ENCODE measurements at places on chromosomes 5 and 9. TPM values are rescaled to one million over a fixed set of nuclear protein-coding genes. Genes with fewer than 3 reads are reported as not detected.

- H3K4me3 ChIP-seq, result no peak overlapping the region
- H3K27me3 ChIP-seq, result no peaks in the 10 kb centered on the region
- H3K27ac ChIP-seq, result no peak overlapping the region
- H3K4me1 ChIP-seq, result no peaks in the 10 kb centered on the region
- no peak for DNase-seq
- no peaks in the 10 kb centered on the region for H3K36me3 ChIP-seq
Observed at GRCh38 chr5:76742583-76742982, 26.7 kb downstream of the F2R start.

DNA sequence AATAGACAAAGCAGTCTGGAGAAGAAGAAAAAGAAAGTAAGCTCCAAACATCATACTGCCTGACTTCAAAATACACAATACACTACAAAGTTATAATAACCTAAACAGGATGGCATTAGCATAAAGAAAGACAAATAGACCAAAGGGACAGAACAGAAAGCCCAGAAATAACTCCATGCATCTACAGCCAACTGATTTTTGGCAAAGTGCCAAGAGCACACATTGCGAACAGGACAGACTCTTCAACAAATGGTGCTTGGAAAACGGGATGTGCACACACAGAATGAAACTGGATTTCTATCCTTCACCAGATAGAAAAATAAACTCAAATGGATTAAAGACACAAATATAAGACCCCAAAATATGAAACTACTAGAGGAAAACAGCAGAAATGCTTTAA, 66.6 kb upstream of the SPATA31E1 start:
- H3K27me3 ChIP-seq, result no peaks in the 10 kb centered on the region
- no peaks in the 10 kb centered on the region for H3K36me3 ChIP-seq
- H3K27ac ChIP-seq, result no peak overlapping the region
- no peaks in the 10 kb centered on the region for H3K4me1 ChIP-seq
- H3K4me3 ChIP-seq, result no peak overlapping the region

- H3K36me3 ChIP-seq, result no peaks in the 10 kb centered on the region
- no peaks in the 10 kb centered on the region for H3K27me3 ChIP-seq
- H3K4me1 ChIP-seq, result peaks cover 11% of the 10 kb centered on the region
- DNase-seq, result peak; percentile 59
- H3K4me3 ChIP-seq, result peak overlapping the region; percentile 7
- H3K27ac ChIP-seq, result peak overlapping the region; percentile 67
Observed at GRCh38 chr9:72315089-72315509, 49.9 kb downstream of the ZFAND5 start.

- H3K4me3 ChIP-seq, result no peak overlapping the region
- H3K27me3 ChIP-seq, result no peaks in the 10 kb centered on the region
- no peaks in the 10 kb centered on the region for H3K36me3 ChIP-seq
- no peak overlapping the region for H3K27ac ChIP-seq
- H3K4me1 ChIP-seq, result peaks cover 29% of the 10 kb centered on the region
Observed at GRCh38 chr5:150350524-150351344, 6.8 kb upstream of the TCOF1 start.

DNA sequence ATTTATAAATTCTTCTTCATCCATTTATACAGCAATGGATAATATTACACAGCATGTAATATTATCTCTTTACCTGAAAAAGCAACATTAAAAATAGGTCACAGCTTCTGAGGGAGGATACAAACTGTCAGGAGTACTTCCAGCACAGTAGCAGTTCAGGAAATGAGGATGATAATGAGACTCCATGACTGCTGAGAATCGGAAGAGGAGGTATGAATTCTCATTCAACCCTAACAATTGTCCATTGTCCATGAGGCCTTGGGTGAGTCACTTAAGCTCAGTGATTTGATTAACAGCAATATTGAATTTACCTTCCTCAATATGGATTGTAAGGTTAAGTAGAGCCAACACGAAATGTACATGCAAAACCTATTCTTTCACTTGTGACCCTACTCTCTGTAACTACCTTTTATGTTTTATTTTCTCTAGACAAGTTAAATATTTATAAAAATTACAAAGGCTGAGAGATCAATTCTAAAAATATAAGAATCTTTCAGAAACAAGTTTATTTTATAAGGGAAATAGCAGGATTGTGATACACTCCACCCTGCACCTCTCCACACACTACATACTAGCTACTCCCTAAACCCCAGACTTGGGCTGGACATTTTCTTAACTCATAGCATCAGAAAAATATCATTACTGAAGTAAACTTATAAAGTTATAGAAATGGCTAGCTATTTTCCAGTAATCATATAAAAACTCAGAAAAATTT, 159.1 kb upstream of the ACOT12 start:
- DNase-seq, result no peak
- no peaks in the 10 kb centered on the region for H3K27me3 ChIP-seq
- H3K4me3 ChIP-seq, result no peak overlapping the region
- H3K36me3 ChIP-seq, result no peaks in the 10 kb centered on the region
- no peak overlapping the region for H3K27ac ChIP-seq

GRCh38 chr5:130923543-130924124, 241.4 kb downstream of the HINT1 start:
- no peak for DNase-seq
- no peak overlapping the region for H3K27ac ChIP-seq
- no peaks in the 10 kb centered on the region for H3K27me3 ChIP-seq
- H3K4me3 ChIP-seq, result no peak overlapping the region

DNA sequence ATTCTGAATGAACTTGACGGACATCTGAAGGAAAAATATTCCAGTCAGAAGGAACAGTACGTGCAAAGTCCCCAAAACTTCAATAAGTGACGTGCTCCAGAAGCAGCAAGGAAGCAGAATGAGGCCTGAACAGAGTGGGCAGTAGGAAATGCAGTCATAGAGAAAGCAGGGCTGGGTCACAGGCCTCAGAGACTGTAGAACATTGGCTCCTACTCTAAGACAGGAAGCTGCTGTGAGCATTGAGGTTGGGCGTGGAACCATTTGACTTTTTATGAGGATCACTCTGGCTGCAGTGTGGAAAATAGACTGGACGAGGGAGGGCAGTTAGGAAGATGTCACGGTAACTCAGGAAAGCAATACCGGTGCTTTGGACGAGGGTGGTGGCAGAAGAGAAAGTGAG, 64.0 kb downstream of the DOCK8 start:
- no peaks in the 10 kb centered on the region for H3K27me3 ChIP-seq
- H3K4me3 ChIP-seq, result no peak overlapping the region
- H3K36me3 ChIP-seq, result no peaks in the 10 kb centered on the region
- no peak for DNase-seq

- H3K27ac ChIP-seq, result no peak overlapping the region
- no peaks in the 10 kb centered on the region for H3K4me1 ChIP-seq
- no peaks in the 10 kb centered on the region for H3K36me3 ChIP-seq
- no peak overlapping the region for H3K4me3 ChIP-seq
- no peaks in the 10 kb centered on the region for H3K27me3 ChIP-seq
- no peak for DNase-seq
Observed at GRCh38 chr9:77271023-77271690, 93.8 kb downstream of the VPS13A start.

DNA sequence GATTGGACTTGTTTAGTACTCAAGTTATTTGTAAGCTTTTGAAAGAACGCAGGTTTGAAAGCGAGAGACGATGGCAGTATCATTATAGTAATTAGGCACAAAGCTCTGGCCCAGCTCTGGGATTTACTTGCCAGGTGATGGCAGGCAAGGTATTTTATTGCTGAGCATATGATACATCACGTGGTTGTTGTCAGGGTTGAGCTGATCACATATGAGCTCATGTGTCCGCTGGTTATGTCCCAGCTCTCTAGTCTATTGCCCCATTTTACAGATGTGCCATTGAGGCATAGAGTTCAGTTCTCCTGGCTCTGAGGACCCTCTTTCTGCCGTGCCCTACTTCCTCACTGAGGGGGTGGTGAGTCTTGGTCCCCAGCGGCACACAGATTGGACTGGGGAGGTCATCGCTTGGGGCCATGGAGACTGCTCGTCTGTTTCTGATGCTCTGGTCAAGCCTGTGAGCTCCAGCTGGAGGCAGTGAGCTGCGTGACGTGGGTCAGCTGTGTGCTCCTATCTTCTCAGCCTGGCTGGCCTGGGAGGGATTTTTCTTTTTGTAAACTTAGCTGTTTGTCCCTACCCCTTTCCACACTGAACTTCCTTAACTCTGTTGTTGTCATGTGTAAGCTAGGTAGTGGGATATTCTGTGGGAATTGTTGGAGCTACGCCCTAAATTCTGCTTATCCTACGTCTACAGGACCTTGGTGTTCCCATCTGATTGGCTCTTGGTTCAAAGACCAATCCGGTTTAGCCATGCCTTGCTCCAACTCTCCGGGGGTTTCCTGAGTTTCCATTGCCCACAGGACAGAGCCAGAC, 2.2 kb downstream of the NXNL2 start:
- peaks cover 33% of the 10 kb centered on the region for H3K27me3 ChIP-seq
- H3K4me3 ChIP-seq, result no peak overlapping the region
- H3K4me1 ChIP-seq, result peaks cover 48% of the 10 kb centered on the region
- no peak for DNase-seq

DNA sequence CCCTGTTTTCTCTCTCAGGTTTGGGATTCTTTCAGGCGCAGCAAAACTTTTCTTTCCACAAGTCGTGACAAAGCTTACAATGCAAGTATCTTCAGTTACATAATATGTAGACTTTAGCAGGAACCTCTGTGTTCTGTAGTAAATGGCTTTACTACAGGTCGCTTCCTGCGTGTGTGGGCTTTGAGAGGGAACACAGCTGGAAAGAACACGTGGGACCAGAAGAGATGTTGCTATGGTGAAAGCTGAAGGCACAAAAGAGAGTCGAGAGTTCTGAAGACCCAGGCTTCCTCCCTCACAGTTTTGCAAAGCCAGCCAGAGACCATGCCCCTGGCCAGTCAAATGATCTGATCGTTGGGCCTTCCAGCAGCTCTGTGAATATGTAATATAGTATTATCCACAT, 4.0 kb downstream of the ANKRD55 start:
- H3K27ac ChIP-seq, result no peak overlapping the region
- no peak overlapping the region for H3K4me3 ChIP-seq
- no peak for DNase-seq
- H3K4me1 ChIP-seq, result no peaks in the 10 kb centered on the region
- no peaks in the 10 kb centered on the region for H3K36me3 ChIP-seq
- no peaks in the 10 kb centered on the region for H3K27me3 ChIP-seq

- peak overlapping the region; percentile 52 for H3K27ac ChIP-seq
- H3K27me3 ChIP-seq, result no peaks in the 10 kb centered on the region
- no peak overlapping the region for H3K4me3 ChIP-seq
- no peaks in the 10 kb centered on the region for H3K36me3 ChIP-seq
- DNase-seq, result peak; percentile 43
Observed at GRCh38 chr9:91992461-91993041, 42.5 kb upstream of the ROR2 start.

GRCh38 chr5:1553539-1554409, 30.0 kb upstream of the LPCAT1 start:
- peaks cover 66% of the 10 kb centered on the region for H3K4me1 ChIP-seq
- peaks cover 12% of the 10 kb centered on the region for H3K36me3 ChIP-seq
- peaks cover 2% of the 10 kb centered on the region for H3K27me3 ChIP-seq
- no peak overlapping the region for H3K4me3 ChIP-seq
- H3K27ac ChIP-seq, result peak overlapping the region; percentile 62
- DNase-seq, result no peak

- H3K27ac ChIP-seq, result no peak overlapping the region
- H3K4me1 ChIP-seq, result no peaks in the 10 kb centered on the region
- H3K4me3 ChIP-seq, result no peak overlapping the region
- no peaks in the 10 kb centered on the region for H3K27me3 ChIP-seq
- DNase-seq, result no peak
Observed at GRCh38 chr5:172525996-172526360, 71.7 kb upstream of the SH3PXD2B start.

GRCh38 chr5:93221-93980, 1.4 kb downstream of the PLEKHG4B start:
- no peak for DNase-seq
- no peak overlapping the region for H3K27ac ChIP-seq
- H3K27me3 ChIP-seq, result peaks cover 4% of the 10 kb centered on the region
- peaks cover 7% of the 10 kb centered on the region for H3K36me3 ChIP-seq
- H3K4me3 ChIP-seq, result no peak overlapping the region

DNA sequence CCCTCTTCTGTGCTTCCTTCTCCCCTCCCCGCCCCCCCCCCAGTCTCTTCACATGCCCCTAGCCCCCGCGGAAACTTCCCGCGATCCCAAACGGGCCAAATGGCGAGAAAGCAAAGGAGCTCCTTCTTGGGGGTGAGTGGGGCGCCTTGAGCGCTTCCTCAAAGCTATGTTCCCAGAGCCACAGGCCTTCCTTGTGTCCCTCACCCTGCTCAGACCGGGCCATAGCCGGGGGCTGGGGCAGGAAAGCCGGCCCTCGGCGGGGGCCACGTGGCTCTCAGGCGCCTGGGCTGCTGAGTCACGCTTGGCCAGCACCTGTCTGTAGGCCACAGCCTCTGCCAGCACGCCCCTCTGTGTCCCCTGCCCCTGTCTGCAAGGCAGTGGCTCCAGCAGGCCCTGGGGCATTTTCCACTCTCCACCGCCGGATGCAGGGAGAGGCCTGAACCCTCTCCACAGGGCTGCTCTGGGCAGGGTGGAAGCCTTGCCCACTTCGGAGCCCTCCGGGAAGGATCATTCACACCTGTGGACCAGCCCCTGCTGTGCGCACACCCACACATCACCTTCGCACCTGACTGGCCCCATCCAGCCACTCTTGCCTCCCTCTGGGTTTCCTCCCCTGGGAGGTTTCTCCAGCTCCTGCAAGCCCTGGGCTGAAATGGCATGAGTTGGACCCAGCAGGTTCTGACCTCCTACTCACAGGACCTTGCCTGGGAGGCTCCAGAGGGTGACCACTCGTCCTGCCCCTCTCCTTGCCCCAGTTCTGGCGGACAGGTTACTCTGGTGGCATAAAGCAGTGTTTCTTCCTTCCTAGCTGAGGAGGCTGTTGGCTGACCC, 1.2 kb upstream of the SQSTM1 start:
- H3K4me1 ChIP-seq, result peaks cover 59% of the 10 kb centered on the region
- peaks cover 32% of the 10 kb centered on the region for H3K36me3 ChIP-seq
- peak overlapping the region; percentile 59 for H3K4me3 ChIP-seq
- H3K27ac ChIP-seq, result peak overlapping the region; percentile 85
- H3K27me3 ChIP-seq, result peaks cover 7% of the 10 kb centered on the region
- no peak for DNase-seq

- no peaks in the 10 kb centered on the region for H3K36me3 ChIP-seq
- peaks cover 58% of the 10 kb centered on the region for H3K4me1 ChIP-seq
Observed at GRCh38 chr9:124011460-124012301, at the start of gene LHX2. LHX2 (plus strand) TSS chr9:124011768; CDS start chr9:124012349, 581 bp downstream.

The AIF1L gene
- 52.5 TPM for total RNA-seq

The PCDHGB7 gene
- total RNA-seq, result 13.7 TPM

The DBH gene
- total RNA-seq, result not detected

The VLDLR gene
- 35.4 TPM for total RNA-seq

The MTRR gene
- total RNA-seq, result 37.0 TPM

The MLANA gene
- 1.7 TPM for total RNA-seq

The EGFL7 gene
- 21.9 TPM for total RNA-seq

The CAMK4 gene
- total RNA-seq, result 15.8 TPM

The PPP2R2B gene
- 135 TPM for total RNA-seq

The SLC34A3 gene
- total RNA-seq, result not detected

The OR1J4 gene
- total RNA-seq, result not detected

Measured in spinal cord (tissue), 10 donors.